ENCODE measurements at places on chromosomes 3 and 15.

- no peak overlapping the region for H3K4me3 ChIP-seq
- no peaks in the 10 kb centered on the region for H3K36me3 ChIP-seq
- no peak overlapping the region for H3K27ac ChIP-seq
- H3K27me3 ChIP-seq, result no peaks in the 10 kb centered on the region
- DNase-seq, result no peak
These were observed 30.9 kb downstream of the C3orf18 start for GRCh38 chr3:50536471-50537180.

GRCh38 chr3:155435821-155436220 is 142.3 kb upstream of the STRIT1 start:
- H3K4me3 ChIP-seq, result no peak overlapping the region
- no peak overlapping the region for H3K27ac ChIP-seq
- no peak for DNase-seq
- no peaks in the 10 kb centered on the region for H3K27me3 ChIP-seq
- no peaks in the 10 kb centered on the region for H3K36me3 ChIP-seq

DNA sequence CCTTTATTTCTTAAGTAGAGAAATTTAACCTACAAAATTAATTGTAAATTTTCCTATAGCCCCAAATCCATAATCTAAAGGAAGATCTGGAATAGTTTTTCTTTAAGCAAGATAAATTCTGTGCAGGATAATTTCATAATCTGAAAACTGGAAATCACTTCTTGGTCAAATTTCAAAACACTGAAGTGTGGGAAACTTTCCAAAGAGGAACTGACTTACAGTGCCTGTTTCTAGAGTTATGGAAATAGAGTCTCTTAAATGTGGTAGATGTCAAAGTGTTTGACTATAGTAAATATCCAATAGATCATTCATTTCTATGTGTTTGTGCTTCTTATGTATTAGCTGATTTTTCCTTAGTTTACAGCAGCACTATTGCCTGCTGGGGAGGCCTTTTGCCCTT is 1.6 kb upstream of the P2RY13 start:
- no peaks in the 10 kb centered on the region for H3K4me1 ChIP-seq
- no peaks in the 10 kb centered on the region for H3K36me3 ChIP-seq
- no peaks in the 10 kb centered on the region for H3K27me3 ChIP-seq
- H3K27ac ChIP-seq, result no peak overlapping the region
- no peak for DNase-seq

- DNase-seq, result no peak
- H3K4me1 ChIP-seq, result peaks cover 6% of the 10 kb centered on the region
- no peaks in the 10 kb centered on the region for H3K36me3 ChIP-seq
- no peaks in the 10 kb centered on the region for H3K27me3 ChIP-seq
- no peak overlapping the region for H3K4me3 ChIP-seq
- H3K27ac ChIP-seq, result no peak overlapping the region
These were observed 14.6 kb downstream of the ISG20 start for GRCh38 chr15:88653200-88654064.

- no peak overlapping the region for H3K4me3 ChIP-seq
- H3K36me3 ChIP-seq, result no peaks in the 10 kb centered on the region
- H3K27ac ChIP-seq, result no peak overlapping the region
- no peak for DNase-seq
- H3K4me1 ChIP-seq, result no peaks in the 10 kb centered on the region
These were observed 172.6 kb downstream of the TBC1D2B start for GRCh38 chr15:77904901-77905300.

GRCh38 chr3:159151130-159151529 is 349.3 kb downstream of the MFSD1 start:
- no peak for DNase-seq
- no peak overlapping the region for H3K27ac ChIP-seq
- no peaks in the 10 kb centered on the region for H3K4me1 ChIP-seq

- no peaks in the 10 kb centered on the region for H3K36me3 ChIP-seq
- no peaks in the 10 kb centered on the region for H3K27me3 ChIP-seq
- H3K4me1 ChIP-seq, result no peaks in the 10 kb centered on the region
- no peak for DNase-seq
- no peak overlapping the region for H3K4me3 ChIP-seq
- no peak overlapping the region for H3K27ac ChIP-seq
These were observed 230.4 kb downstream of the ADAMTS17 start for GRCh38 chr15:100111125-100112060.

DNA sequence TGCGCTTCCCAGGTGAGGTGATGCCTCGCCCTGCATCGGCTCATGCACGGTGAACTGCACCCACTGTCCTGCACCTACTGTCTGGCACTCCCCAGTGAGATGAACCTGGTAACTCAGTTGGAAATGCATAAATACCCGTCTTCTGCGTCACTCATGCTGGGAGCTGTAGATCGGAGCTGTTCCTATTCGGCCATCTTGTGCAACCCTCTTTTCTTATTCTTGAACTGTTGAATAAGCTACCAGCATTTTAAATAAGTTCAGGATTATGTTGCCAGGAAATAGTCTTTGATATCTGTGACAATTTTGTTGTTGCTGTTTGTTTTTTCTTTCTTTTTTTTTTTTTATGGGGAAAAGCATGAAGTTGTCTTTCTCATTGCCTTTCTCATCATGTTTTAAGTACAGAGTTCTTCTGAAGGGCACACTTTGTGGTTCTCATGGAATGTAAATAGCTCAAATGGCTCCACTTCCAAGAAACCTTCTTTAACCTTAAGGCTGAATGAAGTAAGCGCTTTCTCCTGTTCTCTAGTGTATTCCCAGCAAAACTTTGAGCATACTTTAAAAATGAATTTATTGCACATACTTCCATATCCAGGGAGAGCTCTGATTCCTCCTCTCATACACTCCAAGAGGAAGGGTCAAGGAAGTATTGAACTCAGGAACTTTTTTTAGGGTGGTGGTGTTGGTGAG is 468.0 kb upstream of the TBL1XR1 start:
- H3K36me3 ChIP-seq, result no peaks in the 10 kb centered on the region
- no peak overlapping the region for H3K4me3 ChIP-seq
- H3K27me3 ChIP-seq, result no peaks in the 10 kb centered on the region
- H3K4me1 ChIP-seq, result no peaks in the 10 kb centered on the region
- DNase-seq, result no peak

DNA sequence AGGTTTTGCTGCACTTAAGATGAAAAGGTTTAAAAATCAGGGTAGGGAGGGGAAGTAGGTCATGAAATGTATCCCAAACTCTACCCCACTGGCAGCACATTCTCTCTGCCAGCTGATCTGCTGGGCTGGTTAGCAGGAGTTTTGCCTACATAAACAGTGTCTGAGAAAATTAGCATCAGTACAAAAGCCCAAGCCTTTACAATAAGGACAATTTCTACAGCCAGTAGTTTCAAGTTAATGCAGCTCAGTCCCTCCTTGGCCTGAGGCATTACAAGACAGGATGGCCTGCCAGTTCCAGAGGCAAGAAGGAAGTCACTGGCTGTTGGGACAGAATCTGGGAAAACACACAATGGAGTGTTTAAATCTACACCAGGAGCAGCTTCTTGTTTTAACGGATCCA is 32.8 kb downstream of the NCEH1 start:
- H3K4me1 ChIP-seq, result no peaks in the 10 kb centered on the region
- no peak for DNase-seq
- H3K36me3 ChIP-seq, result no peaks in the 10 kb centered on the region
- H3K27ac ChIP-seq, result no peak overlapping the region

GRCh38 chr3:123751433-123751832 is 132.7 kb downstream of the MYLK start:
- no peaks in the 10 kb centered on the region for H3K27me3 ChIP-seq
- H3K4me1 ChIP-seq, result peaks cover 61% of the 10 kb centered on the region
- H3K36me3 ChIP-seq, result no peaks in the 10 kb centered on the region
- no peak overlapping the region for H3K27ac ChIP-seq

DNA sequence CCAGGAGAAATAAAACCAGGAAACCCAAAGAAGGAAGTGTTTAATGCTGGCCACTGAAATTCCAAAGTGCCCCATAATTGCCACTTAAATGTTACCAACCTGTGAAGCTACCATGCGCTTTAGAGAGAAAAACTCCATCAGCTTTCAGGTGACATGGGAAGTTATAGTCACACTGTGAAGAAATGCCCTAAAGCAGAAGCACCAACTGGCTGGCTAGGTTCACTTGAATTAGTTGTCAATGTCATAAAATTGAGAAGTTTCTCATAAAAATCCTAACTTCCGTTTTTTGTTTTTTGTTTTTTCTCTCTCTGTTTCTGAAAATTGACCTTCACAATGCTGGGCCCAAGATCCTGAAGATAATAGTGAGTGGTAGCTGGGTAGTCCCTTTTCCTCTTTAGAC is 167.9 kb upstream of the CTNNB1 start:
- no peak for DNase-seq
- no peak overlapping the region for H3K27ac ChIP-seq
- H3K36me3 ChIP-seq, result no peaks in the 10 kb centered on the region
- no peak overlapping the region for H3K4me3 ChIP-seq
- no peaks in the 10 kb centered on the region for H3K4me1 ChIP-seq

GRCh38 chr3:69364354-69364753 is 21.5 kb downstream of the FRMD4B start:
- H3K27ac ChIP-seq, result no peak overlapping the region
- DNase-seq, result no peak
- no peak overlapping the region for H3K4me3 ChIP-seq

- H3K4me3 ChIP-seq, result no peak overlapping the region
- H3K4me1 ChIP-seq, result no peaks in the 10 kb centered on the region
- H3K36me3 ChIP-seq, result no peaks in the 10 kb centered on the region
- no peak for DNase-seq
- H3K27ac ChIP-seq, result no peak overlapping the region
These were observed 191.6 kb downstream of the SV2B start for GRCh38 chr15:91291673-91292072.
